Glutamatergic neuron (in vitro differentiated cells): ENCODE measurements at places on chromosomes 3 and 15. TPM values are rescaled to one million over a fixed set of nuclear protein-coding genes. Genes with fewer than 3 reads are reported as not detected.

ACSBG1 gene
- not detected for total RNA-seq

GRCh38 chr15:99719096-99719541 is 14.1 kb downstream of the LYSMD4 start:
- H3K27me3 ChIP-seq, result peaks cover 10% of the 10 kb centered on the region
- H3K36me3 ChIP-seq, result peaks cover 20% of the 10 kb centered on the region
- no peak overlapping the region for H3K4me3 ChIP-seq
- peaks cover 31% of the 10 kb centered on the region for H3K4me1 ChIP-seq
- no peak for DNase-seq

DNA sequence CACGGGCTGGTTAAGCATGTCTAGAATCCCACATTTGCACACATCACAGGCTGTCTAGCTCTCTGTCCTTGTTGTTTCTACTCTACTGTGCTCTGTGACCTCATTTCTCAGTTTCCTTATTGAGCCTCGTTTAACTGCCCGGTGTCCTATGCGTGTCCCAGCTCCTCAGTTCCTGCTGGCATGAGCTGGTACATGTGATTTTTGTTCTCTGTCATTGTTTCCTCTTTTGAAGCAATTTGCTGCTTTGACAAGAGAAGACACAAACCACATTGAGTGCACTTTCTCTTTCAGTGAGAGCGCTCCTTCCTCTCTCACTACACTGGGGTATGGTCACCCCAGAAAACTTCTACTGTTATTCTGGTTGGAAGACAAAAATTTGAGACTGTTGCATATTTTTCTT is 563.5 kb downstream of the PDCD6IP start:
- no peaks in the 10 kb centered on the region for H3K36me3 ChIP-seq
- DNase-seq, result no peak
- no peaks in the 10 kb centered on the region for H3K27me3 ChIP-seq

ACP3 gene
- not detected for total RNA-seq

DNA sequence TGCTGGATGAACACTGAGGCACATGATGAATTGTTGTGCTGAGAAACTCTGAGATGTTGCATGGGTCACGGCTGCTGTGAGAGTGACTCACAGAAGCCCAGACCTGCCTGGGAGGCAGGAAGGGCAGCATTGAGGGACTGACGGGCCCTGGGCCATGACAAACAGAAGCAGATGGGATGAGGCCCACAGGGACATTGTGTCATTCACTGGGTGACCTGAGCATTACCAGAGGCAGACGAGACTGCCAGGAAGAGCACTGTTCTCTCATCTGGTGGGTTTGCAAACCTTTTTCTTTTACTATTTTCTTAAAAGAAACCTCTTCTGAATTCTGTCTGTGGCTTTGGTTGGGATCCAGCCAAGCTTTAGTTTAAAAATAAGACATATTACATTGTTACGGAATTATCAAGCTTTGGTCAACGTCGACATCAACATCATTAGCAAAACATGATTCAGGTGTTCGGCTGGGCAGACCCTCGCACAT is 67.8 kb downstream of the BDH1 start:
- no peaks in the 10 kb centered on the region for H3K36me3 ChIP-seq
- H3K4me3 ChIP-seq, result peak overlapping the region; percentile 76
- DNase-seq, result peak; percentile 66
- H3K27ac ChIP-seq, result peak overlapping the region; percentile 97
- peaks cover 33% of the 10 kb centered on the region for H3K4me1 ChIP-seq
- no peaks in the 10 kb centered on the region for H3K27me3 ChIP-seq
